ENCODE measurements at places on chromosomes 1 and 21.

- DNase-seq = no peak
Measured at GRCh38 chr1:23616292-23616824, 57.1 kb upstream of the ID3 start.

DNA sequence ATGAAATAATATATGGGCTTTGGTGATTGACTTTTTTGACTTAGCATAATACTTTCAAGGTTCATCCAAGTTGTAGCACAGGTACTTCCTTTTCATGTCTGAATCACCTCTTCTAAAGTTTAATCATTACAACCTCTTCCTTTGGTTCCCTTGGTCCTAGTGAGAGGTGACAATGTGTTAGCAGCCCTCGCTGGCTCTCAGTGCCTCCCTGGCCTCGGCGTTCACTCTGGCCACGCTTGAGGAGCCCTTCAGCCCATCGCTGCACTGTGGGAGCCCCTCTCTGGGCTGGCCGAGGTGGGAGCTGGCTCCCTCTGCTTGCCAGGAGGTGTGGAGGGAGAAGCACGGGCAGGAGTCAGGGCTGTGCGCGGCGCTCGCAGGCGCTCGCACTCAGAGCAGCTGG is 13.0 kb upstream of the RCAN3 start:
- DNase-seq = no peak

DNA sequence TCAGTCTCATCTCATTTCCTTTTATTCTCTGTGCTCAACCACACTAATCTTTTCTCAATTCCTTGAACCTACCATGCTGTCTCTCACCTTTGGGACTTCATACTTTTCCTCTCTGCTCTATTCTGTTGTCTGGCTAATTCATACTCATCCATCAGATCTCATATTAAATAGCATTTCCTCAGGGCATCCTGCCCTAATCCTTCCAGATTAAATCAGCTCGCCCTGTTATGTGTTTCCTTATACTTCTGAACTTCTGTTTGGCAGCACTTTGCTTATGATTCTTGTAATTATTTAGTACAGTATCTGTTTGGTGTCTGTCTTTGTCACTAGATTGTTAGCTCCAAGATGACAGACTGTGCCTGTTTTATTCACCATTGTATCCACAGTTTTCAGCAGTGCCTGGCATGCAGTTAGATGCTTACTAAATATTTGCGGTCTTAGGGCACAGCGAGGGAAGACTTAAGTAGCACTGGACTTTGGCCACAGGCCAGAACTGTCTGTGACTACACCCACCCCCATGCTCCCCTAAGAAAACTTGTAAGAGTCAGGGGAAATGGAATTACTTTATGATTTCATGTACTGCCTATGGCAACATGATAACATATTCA is 9.9 kb upstream of the CAP1 start:
- DNase-seq = no peak

DNA sequence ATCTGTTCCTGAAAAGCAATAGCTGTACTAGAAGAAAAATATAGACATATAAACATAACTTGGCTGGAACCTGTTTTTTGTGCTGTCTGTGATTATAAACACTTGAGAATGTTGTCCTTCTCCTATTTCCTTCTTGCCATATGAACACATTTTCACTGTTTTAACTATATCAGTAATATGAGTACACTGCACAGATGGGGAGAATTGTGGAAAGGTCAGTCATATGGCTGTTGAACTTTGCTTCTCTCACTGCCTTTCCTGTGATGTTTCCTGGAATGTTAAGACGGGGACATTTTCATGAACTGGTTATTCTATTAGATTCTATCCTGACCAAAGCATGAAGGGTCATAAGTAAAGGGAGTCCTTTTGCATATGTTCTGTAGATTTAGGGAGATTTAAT is 24.9 kb downstream of the HMCN1 start:
- no peak for DNase-seq

- no peak for DNase-seq
Measured at GRCh38 chr1:218348628-218349071, 3.5 kb downstream of the TGFB2 start.

GRCh38 chr1:173302890-173303829 is 96.0 kb upstream of the TNFSF4 start:
- no peak for DNase-seq

- no peak for DNase-seq
Measured at GRCh38 chr1:59552007-59552406, 255.1 kb downstream of the FGGY start.
